Occipital lobe (tissue), 3 donors: ENCODE measurements at places on chromosomes 6 and 20. TPM values are rescaled to one million over a fixed set of nuclear protein-coding genes. Genes with fewer than 3 reads are reported as not detected.

- no peak for DNase-seq
These were observed 68.8 kb downstream of the ANKRD6 start for GRCh38 chr6:89501753-89502152.

DNA sequence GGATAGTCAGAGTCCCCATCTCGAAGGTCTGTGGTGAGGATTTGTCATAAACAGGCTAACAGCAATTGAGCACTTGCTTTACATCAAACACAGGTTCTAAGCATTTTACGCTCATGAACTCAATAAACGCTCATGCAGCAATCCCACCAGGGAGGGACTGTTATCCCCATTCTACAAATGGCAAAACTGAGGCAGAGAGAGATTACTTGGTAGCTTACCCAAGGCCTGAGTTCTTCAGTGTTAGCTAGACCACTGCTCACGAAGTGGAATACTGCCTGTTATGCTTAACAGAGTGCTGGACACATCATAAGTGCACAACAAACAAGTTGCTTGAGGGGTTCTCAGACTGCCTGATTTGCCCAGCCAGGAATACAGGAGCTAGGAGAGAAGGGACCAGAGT, 23.7 kb upstream of the TCP11 start:
- no peak for DNase-seq

DNA sequence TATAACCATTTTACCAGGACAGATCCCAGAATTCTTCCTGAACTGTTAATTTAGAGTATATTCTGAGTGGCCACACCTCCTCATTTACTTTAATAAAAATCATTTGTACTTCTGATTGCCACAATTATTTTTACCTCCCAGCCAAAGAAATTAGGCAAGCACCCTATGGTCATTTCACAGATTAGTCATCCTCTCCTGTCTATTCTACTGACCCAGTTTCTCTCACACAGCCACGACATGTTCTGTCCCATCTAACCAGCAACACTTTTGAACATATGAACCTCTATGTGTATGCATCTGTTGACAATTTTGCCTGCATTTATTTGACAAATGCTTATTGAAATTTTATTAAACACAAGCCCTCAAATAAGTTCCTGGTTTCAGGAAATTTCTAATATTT, 202.6 kb upstream of the STXBP5 start:
- no peak for DNase-seq

DNA sequence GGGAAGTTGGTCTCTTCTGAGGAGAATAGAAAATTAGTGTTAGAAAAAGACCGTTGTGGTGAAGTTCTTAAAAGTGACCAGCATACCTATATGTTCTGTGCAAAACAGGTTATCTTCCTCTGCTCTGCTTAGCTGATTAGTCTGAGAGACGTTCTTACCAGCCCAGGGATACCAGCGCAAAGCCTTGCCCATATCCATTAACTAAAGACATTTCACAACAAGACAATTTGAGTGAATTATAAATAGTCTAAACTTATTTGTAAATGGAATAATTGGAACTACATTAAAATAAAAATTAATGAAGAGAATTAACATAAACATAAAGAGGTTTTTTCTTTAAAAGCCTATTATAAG, 144.0 kb downstream of the PDE7B start:
- no peak for DNase-seq

GRCh38 chr6:27141529-27142015, 105.9 kb upstream of the PRSS16 start:
- no peak for DNase-seq

DNA sequence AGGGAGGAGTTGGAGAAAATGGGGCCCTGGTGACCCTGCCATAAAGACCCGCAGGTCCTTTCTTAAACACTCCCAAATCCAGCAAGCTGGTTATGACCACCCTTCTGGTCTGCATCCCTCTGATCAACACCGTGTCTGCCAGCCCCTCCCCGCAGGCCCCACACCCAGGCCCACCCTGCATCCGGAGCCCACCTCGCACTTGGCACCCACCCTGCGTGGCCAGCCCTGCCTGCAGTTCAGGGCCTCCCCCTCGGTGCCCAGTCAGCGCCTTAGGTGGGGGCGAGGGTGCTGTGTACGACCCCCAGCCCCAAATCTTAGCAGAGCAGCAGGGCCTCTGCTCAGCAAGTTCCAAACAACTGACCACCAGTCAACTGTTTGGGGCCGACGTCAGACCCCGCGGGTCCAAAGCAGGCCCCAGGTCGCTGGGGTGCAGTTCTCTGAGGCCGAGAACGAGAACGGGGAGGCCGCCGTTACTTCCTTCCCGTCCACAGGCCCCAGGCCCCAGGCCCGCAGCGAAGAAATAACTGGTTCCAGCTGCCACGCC, 1.2 kb downstream of the ACSS1 start:
- DNase-seq: no peak

CLVS2 gene
- 56.1 TPM for total RNA-seq

OTOR gene
- total RNA-seq: 0.47 TPM

RIPOR3 gene
- 1.7 TPM for total RNA-seq

PROKR2 gene
- 40.4 TPM for total RNA-seq
